Erythroblast (primary cell): ENCODE measurements at places on chromosomes 7 and 10.

DNA sequence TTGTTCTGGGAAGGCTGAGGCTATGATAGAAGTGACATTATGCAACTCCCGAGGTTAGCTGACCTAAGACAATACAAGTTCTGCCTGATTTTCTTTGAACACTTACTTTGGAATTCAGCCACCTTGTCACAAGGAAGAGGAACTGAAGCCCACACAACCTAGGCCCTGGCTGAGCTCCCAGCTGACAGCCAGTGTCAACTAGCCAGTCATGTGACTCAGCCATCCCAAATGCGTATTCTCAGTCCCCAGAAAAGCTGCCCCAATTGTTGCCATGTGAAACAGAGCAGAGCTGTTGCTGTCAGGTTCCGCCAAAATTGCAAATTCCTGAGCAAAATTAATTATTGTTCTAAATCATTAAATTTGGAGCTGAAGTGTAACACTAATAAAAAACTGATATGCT, 1010.0 kb downstream of the XPNPEP1 start:
- no peak for DNase-seq

DNA sequence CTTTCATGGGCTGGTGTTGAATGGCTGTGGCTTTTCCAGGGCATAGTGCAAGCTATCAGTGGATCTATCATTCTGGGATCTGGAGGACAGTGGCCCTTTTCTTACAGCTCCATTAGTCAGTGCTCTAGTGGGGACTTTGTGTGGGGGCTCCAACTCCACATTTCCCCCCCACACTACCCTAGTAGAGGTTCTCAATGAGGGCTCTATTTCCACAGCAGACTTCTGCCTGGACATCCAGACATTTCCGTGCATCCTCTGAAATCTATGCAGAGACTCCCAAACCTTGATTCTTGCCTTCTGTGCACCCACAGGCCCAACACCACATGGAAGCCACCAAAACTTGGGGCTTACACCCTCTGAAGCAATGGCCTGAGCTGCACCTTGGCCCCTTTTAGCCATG, 208.3 kb upstream of the MKLN1 start:
- DNase-seq = no peak

GRCh38 chr7:151902311-151902710, 25.4 kb upstream of the PRKAG2 start:
- no peak for DNase-seq

- no peak for DNase-seq
Measured at GRCh38 chr10:104582602-104582951, 58.5 kb upstream of the SORCS3 start.

GRCh38 chr10:42872865-42873435, 90.4 kb downstream of the BMS1 start:
- DNase-seq = no peak

- peak; percentile 85 for DNase-seq
Measured at GRCh38 chr10:110207805-110208613, 604 bp downstream of the MXI1 start.

- DNase-seq = no peak
Measured at GRCh38 chr7:15143121-15143520, 240.6 kb upstream of the DGKB start.

GRCh38 chr7:26612742-26613141, 251.6 kb downstream of the SKAP2 start:
- no peak for DNase-seq

GRCh38 chr10:86580521-86580891, 58.9 kb upstream of the WAPL start:
- DNase-seq = no peak

DNA sequence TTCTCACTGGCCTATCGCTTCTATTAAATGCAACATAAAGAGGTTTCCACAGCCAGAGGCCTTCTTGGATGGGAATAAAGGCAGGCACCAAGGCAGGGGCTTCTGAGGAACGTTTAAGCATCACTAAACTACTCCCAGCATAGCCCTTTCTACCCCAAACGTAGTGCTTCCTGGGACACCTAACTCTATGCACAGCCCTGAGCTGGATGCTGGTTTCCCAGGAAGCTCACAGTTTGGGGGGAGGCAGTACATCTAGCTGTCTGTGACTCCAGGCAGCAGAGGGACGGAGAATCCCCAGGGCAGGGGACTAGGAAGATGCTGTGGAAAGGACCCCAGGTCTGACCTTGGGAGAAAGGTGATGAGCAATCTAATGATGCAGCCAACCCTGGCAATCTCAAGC, 192.8 kb upstream of the ZMIZ1 start:
- DNase-seq = no peak

- DNase-seq = no peak
Measured at GRCh38 chr10:47090903-47091302, 179.7 kb downstream of the PTPN20 start.

DNA sequence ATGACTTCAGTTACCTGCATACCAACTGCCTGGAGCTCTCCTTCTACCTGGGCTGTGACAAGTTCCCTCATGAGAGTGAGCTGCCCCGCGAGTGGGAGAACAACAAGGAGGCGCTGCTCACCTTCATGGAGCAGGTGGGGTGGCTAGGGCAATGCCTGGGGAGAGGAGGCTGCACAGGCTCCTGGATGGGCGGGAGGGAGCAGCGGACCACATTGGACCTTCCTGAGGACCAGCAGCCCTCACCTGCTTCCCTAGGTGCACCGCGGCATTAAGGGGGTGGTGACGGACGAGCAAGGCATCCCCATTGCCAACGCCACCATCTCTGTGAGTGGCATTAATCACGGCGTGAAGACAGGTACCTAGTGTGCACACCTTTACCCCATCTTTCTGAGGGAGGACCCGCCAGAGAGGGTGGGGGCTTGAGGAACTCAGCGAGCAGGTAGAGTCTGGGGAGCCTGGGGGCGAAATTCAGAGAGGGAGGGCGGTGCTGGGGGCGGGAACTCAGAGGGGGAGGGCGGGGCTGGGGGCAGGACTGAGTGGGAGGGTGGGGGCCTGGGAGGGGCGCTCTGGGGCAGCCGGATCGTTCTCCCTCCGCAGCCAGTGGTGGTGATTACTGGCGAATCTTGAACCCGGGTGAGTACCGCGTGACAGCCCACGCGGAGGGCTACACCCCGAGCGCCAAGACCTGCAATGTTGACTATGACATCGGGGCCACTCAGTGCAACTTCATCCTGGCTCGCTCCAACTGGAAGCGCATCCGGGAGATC, 9.0 kb downstream of the AEBP1 start:
- DNase-seq = no peak

DNA sequence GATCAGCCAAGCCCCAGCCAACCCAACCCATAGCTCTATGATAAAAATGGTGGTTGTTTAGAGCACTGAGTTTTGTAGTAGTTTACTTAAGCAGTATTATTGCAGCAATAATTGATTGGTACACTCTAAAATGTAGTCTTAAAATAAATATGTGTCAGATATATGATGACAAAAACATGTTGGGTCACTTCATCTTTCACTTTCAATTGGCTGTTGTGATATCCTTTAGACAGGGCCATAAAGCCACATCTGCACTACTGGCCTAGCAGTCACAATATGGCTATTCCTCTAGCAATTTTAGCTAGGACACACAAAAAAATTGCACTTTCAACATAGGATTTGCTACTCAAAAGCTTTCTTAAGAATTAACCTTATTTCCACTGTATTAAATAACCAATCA, 5.9 kb upstream of the CAV1 start:
- DNase-seq = no peak

DNA sequence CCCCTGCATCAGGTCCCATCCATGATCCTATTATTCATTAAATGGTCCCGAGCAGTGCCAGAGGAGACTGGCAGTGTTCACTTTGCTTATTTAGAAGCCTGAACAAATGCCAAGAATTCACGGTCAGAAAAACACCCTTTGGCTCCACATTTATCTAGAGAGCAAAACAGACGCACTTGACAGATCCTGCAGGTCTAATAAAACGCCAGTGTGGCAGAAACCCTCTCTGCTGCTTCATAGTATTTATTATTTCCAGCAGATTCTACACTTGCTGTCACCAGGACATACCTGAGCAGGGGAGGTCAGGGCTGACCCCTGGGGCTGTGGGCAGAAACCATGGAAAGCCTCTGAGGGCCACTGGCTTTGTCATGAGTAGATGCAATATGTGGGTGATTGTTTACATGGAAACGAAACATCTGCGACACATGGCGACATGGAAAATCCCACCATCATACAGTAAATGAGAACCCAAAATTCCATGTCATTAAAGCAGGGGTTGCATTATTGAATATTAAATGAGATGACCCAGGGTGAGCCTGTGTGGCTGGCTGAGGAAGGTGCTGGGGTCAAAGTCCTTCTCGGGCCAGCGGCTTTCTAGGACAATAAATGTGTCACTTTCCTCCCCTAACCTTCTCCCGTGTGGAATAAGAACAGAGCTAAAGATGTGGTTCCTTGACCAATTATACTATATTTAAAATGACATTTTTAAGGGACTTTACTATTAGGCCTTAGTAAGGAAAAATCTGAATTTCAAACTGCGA, 205.9 kb upstream of the SVIL start:
- no peak for DNase-seq

GRCh38 chr10:24681572-24682088, 42.1 kb downstream of the ARHGAP21 start:
- DNase-seq = peak; percentile 53

DNA sequence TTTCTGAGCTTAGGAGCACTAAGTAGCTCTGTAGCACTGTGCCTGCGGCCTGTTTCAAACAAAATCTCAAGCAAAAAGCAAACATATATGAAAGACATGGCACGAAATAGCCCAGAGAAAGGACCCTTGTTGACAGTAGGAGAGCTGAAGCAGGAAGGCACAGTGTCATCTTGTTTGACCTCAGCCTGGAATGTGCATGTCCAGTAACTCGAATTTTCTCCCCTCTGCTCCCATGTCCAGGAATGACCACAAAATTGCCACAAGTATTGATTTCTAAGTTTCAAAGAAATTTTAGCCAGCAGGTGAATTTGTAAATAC, 301.0 kb downstream of the CCDC3 start:
- DNase-seq = no peak

DNA sequence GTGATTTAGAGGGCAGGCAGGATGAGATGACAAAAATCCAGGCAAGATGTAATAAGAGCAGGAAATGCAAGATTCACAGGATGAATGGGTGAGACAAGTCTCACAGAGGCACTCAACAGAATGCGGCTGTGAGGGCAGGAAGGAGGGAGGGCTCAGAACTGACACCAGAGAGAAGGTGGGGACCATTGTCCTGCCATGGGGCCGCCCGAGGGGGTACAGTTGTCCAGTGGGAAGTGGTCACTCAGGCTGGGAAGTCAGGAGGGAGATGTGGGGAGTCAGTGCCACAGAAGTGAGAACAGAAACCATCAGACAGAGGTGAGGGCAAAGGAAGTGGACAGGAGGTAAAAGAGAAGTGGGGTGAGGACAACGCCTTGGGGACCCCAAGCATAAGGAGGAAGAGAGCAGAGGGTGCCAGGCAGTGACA, 8.9 kb downstream of the HIP1 start:
- no peak for DNase-seq

GRCh38 chr7:37455081-37455480, 6.4 kb upstream of the ELMO1 start:
- no peak for DNase-seq
